ENCODE measurements at places on chromosomes 6 and 20. TPM values are rescaled to one million over a fixed set of nuclear protein-coding genes. Genes with fewer than 3 reads are reported as not detected.

Gene ROS1
- 0.46 TPM for polyA plus RNA-seq

Gene HEY2
- polyA plus RNA-seq = not detected

Gene PRL
- polyA plus RNA-seq = not detected

Gene CST1
- not detected for polyA plus RNA-seq

Gene PGC
- polyA plus RNA-seq = not detected

Gene GPR63
- 1.9 TPM for polyA plus RNA-seq

Gene RFX6
- not detected for polyA plus RNA-seq

Gene FAM83B
- polyA plus RNA-seq = 30.3 TPM

Gene ASIP
- polyA plus RNA-seq = not detected

Measured in keratinocyte (primary cell).